ENCODE measurements at places on chromosomes 4 and X. TPM values are rescaled to one million over a fixed set of nuclear protein-coding genes. Genes with fewer than 3 reads are reported as not detected.

SH3RF1 gene
- total RNA-seq: 18.1 TPM

KCND1 gene
- 1.5 TPM for total RNA-seq

CYBB gene
- 0.73 TPM for total RNA-seq

CTBP1 gene
- 195 TPM for total RNA-seq

ZCCHC18 gene
- total RNA-seq: not detected

CXCL6 gene
- not detected for total RNA-seq

PNCK gene
- 1.8 TPM for total RNA-seq

COX7B2 gene
- not detected for total RNA-seq

GRCh38 chr4:53653484-53654053 lies 62.3 kb upstream of the LNX1 start:
- DNase-seq: no peak

- DNase-seq: no peak
Observed at GRCh38 chrX:133985967-133986683, 731 bp upstream of the GPC3 start.

- no peak for DNase-seq
Observed at GRCh38 chr4:139950568-139950967, 203.4 kb downstream of the MAML3 start.

DNA sequence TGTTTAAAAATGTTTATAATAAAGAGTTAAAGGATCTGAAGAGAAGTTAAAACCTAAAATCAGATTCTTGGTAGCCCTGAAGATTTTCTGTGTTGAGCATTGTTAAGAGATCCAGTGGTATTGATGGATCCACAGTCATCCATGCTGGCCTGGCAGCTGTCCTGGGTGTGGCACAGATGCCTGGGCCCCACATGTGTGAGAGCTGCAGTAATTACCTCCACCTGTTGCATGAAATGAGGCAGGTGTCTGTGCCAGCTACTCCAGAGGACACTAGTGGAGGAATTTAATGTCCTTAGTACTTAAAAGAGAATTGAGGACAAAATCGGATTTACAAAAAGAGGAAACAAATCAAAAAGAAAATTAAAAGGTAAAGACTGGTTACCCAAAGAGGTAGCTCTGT lies 44.0 kb downstream of the MGST2 start:
- no peak for DNase-seq

DNA sequence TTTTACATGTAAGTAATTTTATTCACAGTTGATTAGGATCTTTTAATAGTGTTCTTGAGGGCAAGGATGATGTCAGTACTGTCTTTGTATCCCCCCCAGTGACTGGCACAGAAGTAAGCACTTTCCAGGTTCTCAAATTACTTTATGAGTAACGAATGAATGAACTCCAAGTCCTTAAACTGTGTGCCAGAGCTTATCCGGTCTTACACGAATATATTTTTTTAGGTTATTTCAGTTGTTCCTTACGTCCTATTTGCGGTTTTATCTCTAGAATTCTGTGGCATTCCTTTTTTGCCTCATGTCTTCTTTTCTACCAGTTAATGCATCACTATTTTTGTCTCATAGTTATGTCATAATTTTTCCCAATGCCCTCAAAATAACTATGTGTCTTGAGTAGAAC lies 106.9 kb upstream of the MID1IP1 start:
- no peak for DNase-seq

DNA sequence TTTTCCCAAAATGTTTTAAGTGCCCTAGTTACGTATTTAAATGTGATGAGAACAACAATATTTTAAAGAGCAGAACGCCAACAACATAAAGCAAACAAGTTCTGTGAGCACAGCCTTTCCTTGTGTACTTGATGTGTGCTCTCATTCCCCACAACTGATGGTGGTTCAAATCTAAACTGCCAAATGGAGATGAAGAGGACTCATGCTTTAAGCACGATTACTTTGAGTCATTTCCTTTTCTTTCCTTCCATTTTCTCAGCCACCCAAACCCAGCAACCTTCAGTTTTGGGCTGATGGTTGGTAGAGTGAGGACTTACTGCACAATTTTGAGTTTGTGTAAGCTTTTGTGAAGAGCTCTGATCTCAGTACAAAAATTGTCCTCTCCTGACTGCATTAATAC lies 1.7 kb downstream of the NSD2 start:
- DNase-seq: no peak

DNA sequence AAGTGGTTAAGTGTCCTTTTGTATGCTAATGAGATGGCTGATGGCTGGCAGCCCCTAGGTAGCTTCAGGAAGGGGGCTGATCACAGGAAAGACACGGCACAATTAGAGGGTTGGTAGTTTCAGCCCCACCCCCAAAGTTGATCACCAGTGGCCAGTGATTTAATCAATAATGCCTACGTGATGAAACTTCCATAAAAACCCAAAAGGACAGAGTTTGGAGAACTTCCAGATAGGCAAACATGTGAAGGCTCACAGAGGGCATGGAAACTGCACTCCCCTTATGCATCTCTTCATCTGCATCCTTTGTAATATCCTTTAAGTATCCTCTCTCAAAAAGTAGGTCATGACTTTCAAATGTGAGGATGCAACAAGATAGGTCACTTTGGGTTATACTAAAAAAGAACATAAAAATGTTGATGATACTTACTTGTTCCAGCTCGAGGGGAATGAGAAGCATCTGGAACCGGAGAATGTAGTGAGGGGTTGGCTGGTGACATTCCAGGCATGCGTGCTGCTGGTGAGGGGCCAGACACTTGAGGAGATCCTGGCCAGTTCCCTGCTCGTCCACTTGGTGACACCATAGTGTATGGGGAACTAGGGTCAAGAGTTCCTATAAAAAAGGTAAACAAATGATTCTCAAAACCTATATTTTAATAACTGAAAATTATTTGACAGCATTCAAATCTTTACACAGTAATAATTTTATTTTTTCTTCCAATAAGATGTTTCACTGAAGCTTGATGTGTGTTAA lies 16.7 kb upstream of the CXorf38 start:
- no peak for DNase-seq

DNA sequence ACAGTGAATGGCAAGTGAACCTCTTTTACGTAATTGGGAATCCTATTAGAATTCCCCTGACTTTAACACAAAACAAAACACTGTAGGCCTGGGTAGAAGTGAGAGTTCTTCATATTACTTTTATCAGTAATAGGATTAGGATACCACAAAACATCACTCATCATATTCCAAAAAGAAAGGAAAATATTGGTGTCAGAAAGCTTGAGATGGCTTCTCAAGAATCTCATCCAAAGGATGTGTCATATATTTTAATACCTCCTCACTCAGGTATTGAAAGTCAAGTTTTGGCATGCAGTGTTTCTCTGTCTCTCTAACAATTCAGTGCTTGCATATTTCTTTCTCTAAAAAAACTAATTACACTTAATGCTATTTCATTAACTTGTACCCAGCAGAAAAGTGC lies 173.2 kb downstream of the PDGFC start:
- no peak for DNase-seq

- DNase-seq: no peak
Observed at GRCh38 chrX:27915617-27916016, 65.6 kb downstream of the DCAF8L1 start.

DNA sequence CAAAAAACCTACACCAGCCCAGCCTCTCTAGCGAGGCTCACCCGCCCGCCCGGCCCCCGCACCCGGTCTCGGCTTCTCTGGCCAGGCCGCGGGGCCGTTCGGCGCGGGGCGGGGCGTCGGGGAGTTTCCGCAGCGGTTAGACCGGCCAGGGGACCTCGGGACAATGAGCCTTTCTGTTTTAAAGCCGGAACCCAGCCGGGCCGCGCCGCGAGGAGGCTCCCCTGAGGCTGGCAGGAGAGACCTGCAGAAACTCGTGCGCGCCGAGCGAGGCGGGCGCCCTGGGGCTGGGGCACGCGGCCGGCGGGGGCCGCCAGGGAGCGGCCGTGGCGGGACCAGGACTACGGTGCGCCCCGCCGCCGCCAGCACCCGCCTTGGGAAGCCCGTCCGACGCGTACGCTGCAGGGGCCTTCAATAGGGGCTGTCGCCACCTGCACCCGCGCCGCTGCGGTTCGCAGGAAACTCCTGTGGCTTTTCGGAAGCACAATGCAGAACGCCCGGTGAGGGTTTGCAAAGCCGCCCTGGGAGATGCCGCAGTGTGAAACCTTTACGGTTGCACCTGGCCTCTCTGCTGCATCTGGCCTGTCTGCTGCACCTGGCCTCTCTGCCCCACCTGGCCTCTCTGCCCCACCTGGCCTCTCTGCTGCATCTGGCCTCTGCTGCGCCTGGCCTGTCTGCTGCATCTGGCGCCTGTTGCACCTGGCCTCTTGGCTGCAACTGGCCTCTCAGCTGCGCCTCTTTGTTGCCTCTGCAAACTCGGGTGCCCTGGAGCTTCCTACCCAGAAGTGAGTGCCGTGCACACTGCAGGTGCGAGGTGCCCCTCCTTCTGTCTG lies 63.9 kb downstream of the TRAPPC11 start:
- no peak for DNase-seq

GRCh38 chr4:13777341-13777740 lies 149.8 kb upstream of the BOD1L1 start:
- DNase-seq: no peak

GRCh38 chrX:77510007-77510406 lies 62.8 kb downstream of the FGF16 start:
- no peak for DNase-seq

- DNase-seq: no peak
Observed at GRCh38 chr4:150447356-150447755, 134.6 kb upstream of the MAB21L2 start.

- no peak for DNase-seq
Observed at GRCh38 chr4:148632476-148632875, 190.3 kb upstream of the NR3C2 start.

DNA sequence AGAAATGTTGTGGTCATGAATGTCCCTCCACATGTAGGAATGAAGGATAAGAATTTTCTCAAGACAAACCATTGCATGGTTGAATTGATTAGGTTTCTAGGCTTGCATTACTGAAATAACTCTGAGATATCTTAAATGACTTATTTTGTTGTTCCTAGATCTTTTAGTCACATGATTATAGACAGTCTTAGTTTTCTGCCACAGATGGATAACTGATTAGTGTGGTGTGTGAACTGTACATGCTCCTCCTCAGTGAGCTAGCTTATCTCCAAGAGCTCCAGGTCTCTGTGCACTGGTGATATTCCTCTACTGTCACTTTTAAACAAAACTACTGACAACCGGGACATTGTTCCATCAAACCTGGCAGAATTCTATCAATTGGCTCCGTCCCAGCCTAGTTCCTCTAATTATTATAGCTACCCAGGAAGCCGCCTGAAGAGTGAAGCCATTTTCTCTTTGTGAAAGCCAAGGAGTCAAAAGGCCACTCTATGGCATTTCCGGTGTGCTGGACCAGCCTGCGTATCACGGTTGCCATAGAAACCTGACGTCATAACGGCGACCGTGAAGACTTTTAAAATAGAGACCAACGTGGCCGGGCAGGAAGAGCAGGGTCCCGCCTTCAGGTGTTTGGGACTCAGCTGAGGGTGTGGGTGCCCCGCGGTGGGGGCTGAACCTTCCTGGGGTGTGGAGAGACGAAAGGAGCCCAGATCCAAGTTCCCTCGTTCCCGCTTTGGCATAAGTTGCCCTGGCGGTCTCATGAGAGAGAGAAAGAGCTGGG lies 28.1 kb downstream of the BEX3 start:
- peak; percentile 78 for DNase-seq

DNA sequence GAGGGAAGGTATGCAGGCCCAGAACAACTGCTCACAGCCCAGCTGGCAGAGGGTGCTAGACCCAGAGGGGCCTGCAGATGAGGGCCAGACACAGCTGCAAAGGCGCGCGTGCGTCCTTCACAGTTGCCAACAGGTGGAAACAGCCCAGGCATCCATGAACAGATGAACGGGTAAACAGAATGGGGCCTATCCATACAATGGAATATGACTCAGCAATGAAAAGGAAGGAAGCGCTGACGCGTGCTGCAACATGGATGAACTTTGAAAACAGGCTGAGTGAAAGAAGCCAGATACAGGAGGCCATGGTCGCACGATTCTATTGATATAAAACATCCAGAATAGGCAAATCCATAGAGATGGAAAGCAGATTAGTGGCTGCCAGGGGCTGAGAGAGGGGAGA lies 83.1 kb upstream of the DDX3X start:
- DNase-seq: no peak

GRCh38 chr4:37864786-37865185 lies 26.1 kb upstream of the TBC1D1 start:
- DNase-seq: no peak

Measured in suprapubic skin (tissue), 4 donors.